Ovary (tissue), 10 donors: ENCODE measurements at places on chromosomes 3 and 15. TPM values are rescaled to one million over a fixed set of nuclear protein-coding genes. Genes with fewer than 3 reads are reported as not detected.

DNA sequence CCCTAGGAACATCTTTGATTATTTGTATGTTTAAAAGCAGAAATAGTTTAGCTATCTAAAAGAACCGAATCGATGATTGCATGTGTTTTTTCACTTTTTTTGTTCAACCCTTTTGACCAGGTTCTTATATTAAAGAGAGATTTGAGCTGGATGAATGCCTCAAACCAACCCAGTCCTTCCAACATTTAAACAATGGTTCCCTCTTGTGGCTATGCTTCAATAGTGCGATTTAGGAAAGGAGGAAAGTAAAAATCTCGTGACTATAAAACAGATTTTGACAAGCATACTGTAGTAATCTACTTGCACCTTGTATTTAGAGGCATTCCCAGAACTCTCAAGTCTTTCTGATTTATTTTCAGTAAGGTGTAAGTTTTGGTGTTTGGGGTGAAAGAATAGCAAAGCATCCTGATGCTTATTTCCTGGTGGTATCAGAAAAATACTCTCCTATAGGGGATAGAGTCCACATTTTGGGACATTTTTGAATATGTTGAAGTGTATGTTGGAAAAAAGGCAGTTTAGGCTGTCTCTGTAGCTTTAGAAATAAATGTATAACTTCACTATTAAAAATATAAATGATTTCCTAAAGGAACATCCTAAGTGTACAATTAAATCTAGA lies 159.6 kb upstream of the KCNH8 start:
- no peaks in the 10 kb centered on the region for H3K27me3 ChIP-seq
- no peak overlapping the region for H3K4me3 ChIP-seq
- DNase-seq = no peak
- no peak overlapping the region for H3K27ac ChIP-seq
- H3K36me3 ChIP-seq = no peaks in the 10 kb centered on the region

DNA sequence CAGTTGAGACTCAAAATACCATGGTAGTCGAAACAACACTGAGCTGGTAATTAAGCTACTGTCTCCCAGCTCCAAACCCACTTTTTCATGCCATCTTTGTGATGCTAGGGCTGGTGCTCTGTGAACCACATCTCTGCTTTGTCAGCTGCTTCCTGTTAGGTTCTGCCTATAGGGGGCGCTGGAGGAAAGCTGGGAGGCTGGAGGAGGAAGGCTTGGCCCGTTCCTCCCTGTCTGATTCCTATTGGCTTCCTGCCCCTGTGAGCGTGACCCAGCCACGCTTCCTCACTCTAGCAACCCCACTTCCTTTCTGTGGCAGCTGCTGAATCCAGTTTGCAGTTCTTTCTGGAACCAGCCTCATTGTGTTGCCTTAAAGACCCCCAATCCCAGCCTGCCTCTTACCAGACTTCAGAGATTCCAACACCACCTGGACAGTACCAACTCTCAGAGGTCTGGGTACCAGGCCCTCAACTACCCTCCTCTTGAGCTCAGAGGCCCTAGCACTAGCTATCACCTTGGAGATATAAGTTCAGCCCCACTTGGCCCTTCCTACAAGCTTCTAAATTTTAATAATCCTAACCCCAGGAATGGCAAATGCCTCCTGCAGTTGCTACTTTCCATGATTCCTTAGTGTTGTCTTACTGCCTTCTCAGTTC lies 120.9 kb downstream of the ERC2 start:
- no peak overlapping the region for H3K4me3 ChIP-seq
- no peaks in the 10 kb centered on the region for H3K36me3 ChIP-seq
- H3K27ac ChIP-seq = no peak overlapping the region
- DNase-seq = no peak
- no peaks in the 10 kb centered on the region for H3K4me1 ChIP-seq
- H3K27me3 ChIP-seq = no peaks in the 10 kb centered on the region

- no peak for DNase-seq
- H3K27ac ChIP-seq = no peak overlapping the region
- no peaks in the 10 kb centered on the region for H3K4me1 ChIP-seq
- no peak overlapping the region for H3K4me3 ChIP-seq
These were observed 520.6 kb downstream of the MFSD1 start for GRCh38 chr3:159322322-159322939.

GRCh38 chr15:29263289-29263688 lies 6.3 kb downstream of the NSMCE3 start:
- H3K27me3 ChIP-seq = no peaks in the 10 kb centered on the region
- H3K27ac ChIP-seq = no peak overlapping the region
- H3K4me3 ChIP-seq = no peak overlapping the region
- H3K36me3 ChIP-seq = no peaks in the 10 kb centered on the region
- DNase-seq = no peak

- H3K4me1 ChIP-seq = no peaks in the 10 kb centered on the region
- H3K36me3 ChIP-seq = no peaks in the 10 kb centered on the region
- H3K4me3 ChIP-seq = no peak overlapping the region
- H3K27me3 ChIP-seq = no peaks in the 10 kb centered on the region
- no peak for DNase-seq
- no peak overlapping the region for H3K27ac ChIP-seq
These were observed 7.1 kb upstream of the AP3S2 start for GRCh38 chr15:89900849-89901248.

- H3K36me3 ChIP-seq = no peaks in the 10 kb centered on the region
- no peaks in the 10 kb centered on the region for H3K4me1 ChIP-seq
- H3K27ac ChIP-seq = no peak overlapping the region
- no peak overlapping the region for H3K4me3 ChIP-seq
- no peaks in the 10 kb centered on the region for H3K27me3 ChIP-seq
- DNase-seq = no peak
These were observed 710.3 kb downstream of the ZBBX start for GRCh38 chr3:166669781-166670180.

- no peak overlapping the region for H3K4me3 ChIP-seq
- no peaks in the 10 kb centered on the region for H3K4me1 ChIP-seq
- H3K36me3 ChIP-seq = no peaks in the 10 kb centered on the region
- no peak overlapping the region for H3K27ac ChIP-seq
- no peak for DNase-seq
- no peaks in the 10 kb centered on the region for H3K27me3 ChIP-seq
These were observed 9.1 kb downstream of the RPUSD3 start for GRCh38 chr3:9834520-9835380.

DNA sequence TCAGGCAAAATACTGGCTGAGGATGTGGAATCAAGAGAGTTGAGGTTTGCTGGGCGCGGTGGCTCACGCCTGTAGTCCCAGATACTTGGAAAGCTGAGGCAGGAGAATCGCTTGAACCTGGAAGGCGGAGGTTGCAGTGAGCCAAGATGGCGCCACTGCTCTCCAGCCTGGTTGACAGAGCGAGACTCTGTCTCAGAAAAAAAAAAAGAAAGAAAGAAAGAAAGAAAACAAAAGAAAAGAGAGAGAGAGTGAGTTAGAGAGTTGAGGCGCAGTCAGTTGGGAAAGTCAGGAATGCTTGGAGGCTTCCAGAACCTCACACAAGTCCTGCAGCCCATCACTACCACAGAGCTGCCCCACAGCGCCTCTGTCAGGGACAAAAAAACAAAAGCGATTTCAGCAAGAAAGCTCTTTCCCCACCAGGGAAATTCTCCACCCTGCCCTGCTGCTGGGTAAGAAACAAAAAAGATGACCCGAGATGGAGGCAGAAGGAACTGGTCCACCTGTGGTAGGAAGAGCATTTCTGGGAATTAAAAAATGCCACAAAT lies 13.8 kb downstream of the HDC start:
- DNase-seq = no peak
- H3K36me3 ChIP-seq = no peaks in the 10 kb centered on the region
- no peaks in the 10 kb centered on the region for H3K27me3 ChIP-seq
- no peak overlapping the region for H3K27ac ChIP-seq
- H3K4me3 ChIP-seq = no peak overlapping the region

SAMD7 gene
- not detected for total RNA-seq

DNA sequence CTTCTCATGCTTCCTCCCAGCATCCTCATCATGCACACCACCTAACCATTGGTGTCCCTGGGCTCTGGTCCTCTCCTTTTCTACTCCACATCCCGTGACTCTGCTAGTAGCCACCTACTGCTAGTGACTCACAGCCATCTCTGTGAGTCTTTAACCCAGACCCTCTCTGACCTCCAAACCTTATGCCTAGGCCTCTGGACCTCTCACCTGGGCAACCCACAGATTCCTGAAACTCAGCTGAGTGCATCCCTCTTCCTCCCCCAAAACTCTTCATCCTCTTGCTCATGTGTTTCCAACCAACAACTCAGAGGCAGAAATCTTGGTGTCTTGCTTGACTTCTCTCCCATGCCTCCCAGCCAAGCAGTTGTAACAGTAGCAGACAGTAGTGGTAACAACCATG lies 20.0 kb upstream of the SLCO2A1 start:
- H3K27ac ChIP-seq = no peak overlapping the region
- H3K4me3 ChIP-seq = no peak overlapping the region
- no peaks in the 10 kb centered on the region for H3K27me3 ChIP-seq
- DNase-seq = no peak

GRCh38 chr3:99902091-99902490 lies 84.4 kb downstream of the CMSS1 start:
- no peak overlapping the region for H3K27ac ChIP-seq
- no peak overlapping the region for H3K4me3 ChIP-seq

DNA sequence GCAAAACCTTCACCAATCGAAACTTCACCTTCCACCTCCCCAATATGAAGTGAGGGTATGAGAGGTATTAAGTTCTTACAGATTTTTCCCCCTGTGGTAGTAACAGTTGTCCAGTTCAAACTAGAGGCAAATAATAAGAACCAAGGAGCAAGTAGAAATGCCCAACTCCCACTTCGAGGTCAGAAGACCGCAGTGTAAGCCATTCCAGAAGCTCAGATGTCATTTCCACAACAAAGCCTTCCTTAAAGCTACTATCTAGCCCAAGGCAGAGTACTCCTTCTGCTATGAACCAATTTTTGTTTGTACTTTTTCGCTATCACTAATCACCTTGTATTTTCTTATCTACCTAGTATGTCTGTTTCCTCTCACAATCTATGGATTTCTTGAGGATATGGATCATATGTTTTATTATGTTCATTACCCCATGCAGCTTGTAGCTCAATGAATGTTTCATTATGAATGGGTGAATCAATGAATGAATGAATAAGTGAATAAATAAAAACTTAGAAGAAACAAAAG lies 235.7 kb upstream of the KCNMB2 start:
- no peak overlapping the region for H3K27ac ChIP-seq
- no peaks in the 10 kb centered on the region for H3K36me3 ChIP-seq
- no peak overlapping the region for H3K4me3 ChIP-seq
- no peak for DNase-seq

DNA sequence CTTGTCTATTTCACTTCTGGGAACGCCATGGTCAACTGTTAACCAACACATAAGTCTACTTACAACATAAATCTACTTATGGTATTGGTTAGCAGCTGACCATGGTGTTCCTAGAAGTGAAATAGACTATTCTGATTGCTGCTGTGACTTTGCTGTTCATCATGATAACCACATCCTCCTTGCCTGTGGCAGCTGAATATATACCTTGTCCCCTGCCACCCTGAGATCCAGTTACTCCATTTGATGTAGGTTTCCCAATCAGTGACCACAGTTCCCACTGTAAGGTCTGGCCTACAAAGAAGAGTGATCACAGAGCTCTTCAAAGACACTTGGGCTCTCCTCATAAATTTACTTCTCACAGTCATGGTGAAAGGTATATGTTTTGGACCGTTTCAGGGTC lies 66.8 kb upstream of the ALDH1A3 start:
- no peak overlapping the region for H3K27ac ChIP-seq
- no peak overlapping the region for H3K4me3 ChIP-seq
- no peaks in the 10 kb centered on the region for H3K27me3 ChIP-seq

- no peak for DNase-seq
- peaks cover 2% of the 10 kb centered on the region for H3K4me1 ChIP-seq
- H3K27ac ChIP-seq = no peak overlapping the region
- H3K36me3 ChIP-seq = no peaks in the 10 kb centered on the region
These were observed 219.4 kb upstream of the BHLHE40 start for GRCh38 chr3:4759689-4760312.

DNA sequence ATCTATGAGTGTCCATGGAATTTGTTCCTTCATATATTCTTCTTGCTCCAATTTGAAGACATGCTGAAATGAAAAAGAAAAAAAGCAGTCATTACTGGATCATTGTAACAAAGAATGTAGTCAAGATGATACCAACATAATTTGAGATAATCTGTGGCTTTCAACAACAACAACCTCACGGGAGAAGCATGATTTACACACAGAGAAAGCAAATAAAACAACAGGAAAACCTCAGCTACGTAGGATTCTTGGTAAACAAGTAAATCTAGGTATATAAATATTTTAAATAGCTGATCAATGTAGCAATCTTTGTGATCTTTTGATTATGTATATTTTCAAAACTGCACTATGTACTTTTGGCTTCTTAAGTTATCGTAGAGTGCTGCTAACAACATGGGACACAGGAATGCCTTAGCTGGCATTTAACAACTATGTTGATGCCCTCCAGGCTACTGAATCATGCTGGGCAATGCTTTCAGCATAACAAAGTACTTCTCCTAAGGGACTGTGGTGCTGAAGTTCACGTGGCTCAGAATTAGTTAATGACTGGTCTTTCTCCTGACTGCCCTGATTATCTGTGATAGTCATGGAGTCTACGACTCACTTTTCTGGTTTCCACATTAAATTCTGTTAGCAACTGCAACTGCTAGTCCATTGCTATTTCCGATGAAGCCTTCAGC lies 96.5 kb upstream of the MYO5C start:
- no peak overlapping the region for H3K4me3 ChIP-seq
- H3K27ac ChIP-seq = no peak overlapping the region
- H3K27me3 ChIP-seq = no peaks in the 10 kb centered on the region

C3orf49 gene
- total RNA-seq = not detected

DNA sequence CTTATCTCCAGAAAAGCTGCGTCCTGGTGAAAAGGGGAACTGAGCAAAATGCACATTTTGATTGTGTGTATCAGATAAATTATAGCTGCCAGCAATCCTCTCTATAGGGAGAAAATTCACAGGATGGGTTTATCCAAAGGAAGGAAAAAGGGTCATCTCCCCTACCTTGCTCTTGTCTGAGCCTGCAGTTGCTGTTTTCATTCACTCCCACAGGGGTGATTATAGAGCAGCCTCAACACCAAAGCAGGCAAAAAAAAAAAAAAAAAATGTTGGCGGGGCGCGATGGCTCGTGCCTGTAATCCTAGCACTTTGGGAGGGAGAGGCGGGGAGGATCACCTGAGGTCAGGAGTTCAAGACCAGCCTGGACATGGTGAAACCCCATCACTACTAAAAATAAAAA lies 333.7 kb downstream of the ROBO2 start:
- H3K4me1 ChIP-seq = no peaks in the 10 kb centered on the region
- no peaks in the 10 kb centered on the region for H3K36me3 ChIP-seq
- H3K27ac ChIP-seq = no peak overlapping the region

ADAMTS7 gene
- 8.8 TPM for total RNA-seq

- no peaks in the 10 kb centered on the region for H3K27me3 ChIP-seq
- no peak overlapping the region for H3K4me3 ChIP-seq
These were observed 31.8 kb upstream of the KLHL6 start for GRCh38 chr3:183587336-183587735.

- H3K4me1 ChIP-seq = no peaks in the 10 kb centered on the region
- H3K27ac ChIP-seq = no peak overlapping the region
- H3K4me3 ChIP-seq = no peak overlapping the region
- no peak for DNase-seq
- H3K27me3 ChIP-seq = no peaks in the 10 kb centered on the region
These were observed 13.3 kb upstream of the MYZAP start for GRCh38 chr15:57578288-57578900.

CFAP100 gene
- 1.7 TPM for total RNA-seq
